NCI-H510A (cell line): ENCODE measurements at places on chromosomes 5 and 9.
A peak's percentile ranks its signal among the peaks of the same experiment; 100 is the strongest.

GRCh38 chr5:83498585-83498984 is 27.0 kb downstream of the VCAN start:
- DNase-seq: no peak

DNA sequence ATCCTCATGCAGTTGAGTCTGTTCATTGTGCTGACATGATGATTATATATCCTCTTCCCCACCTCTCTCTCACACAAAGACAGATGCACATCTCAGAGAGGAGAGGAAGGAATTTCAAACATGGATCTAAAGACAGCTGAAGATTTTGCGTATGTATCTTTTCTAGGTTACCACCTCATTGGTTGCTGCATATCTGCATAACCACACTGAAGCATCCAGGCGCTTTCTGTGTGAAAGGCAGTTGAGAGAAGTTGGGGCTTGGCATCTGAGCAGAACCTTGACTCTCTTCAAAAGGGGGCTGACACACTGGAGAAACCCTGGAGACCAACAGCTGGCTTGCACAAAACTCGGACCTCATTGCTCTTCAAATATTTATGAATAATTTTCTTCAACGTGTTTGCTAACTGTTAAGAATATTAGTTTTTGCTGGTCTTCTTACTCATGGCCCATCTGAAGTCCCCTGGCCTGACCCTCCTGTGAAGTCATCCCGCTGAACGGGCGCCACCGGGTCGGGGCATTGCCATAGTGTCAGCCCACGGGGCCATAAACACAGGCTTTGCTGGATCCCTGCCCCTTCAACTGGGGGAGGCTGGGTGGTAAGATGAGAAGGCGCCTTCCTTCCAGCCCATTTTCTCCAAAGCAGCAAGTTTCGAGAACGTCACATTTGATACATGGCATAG is 593.2 kb upstream of the CLINT1 start:
- no peak for DNase-seq

DNA sequence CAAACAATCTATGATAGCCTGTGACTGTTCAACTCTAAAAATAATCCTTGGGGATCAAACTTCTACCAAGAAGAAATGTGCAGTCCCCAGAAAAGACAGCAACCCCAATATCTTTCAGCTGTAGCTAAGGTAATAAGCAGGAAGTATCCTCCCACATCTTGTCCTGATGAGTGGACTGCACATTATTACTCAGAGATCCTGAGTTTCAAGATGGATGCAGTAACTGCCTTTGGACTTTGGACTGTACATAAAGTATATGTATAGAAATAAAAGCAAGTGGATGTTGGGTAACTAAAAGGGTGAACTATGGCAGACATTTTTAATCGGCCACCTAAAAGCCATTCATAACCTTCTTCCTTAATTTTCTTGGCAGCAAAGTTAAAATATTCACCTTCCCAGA is 45.1 kb downstream of the SMIM23 start:
- DNase-seq: no peak

DNA sequence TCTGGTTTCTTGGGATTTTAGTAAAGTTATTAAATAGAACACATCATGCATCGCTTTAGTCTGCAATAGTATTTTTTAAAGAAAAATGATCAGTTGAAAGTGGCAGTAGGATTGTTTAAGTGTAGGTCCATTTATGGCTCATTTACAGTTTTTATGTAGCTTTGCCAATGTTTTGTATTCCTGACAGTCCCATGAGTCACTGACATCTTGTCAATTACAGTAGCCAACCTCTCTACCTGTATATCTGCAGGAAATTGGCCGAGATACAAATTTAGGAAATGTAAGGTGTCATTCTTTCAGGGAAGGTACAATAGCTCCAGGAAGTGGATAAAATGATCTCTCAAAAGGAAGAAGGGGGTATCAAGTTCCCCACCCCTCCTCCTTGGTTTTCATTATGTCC is 47.7 kb upstream of the MTAP start:
- DNase-seq: no peak

GRCh38 chr9:94916956-94917355 is 190.5 kb downstream of the AOPEP start:
- peak; percentile 63 for DNase-seq

GRCh38 chr5:82885627-82886389 is 191.4 kb downstream of the TMEM167A start:
- DNase-seq: no peak

GRCh38 chr5:76674330-76675066 is 41.4 kb upstream of the F2R start:
- DNase-seq: no peak

DNA sequence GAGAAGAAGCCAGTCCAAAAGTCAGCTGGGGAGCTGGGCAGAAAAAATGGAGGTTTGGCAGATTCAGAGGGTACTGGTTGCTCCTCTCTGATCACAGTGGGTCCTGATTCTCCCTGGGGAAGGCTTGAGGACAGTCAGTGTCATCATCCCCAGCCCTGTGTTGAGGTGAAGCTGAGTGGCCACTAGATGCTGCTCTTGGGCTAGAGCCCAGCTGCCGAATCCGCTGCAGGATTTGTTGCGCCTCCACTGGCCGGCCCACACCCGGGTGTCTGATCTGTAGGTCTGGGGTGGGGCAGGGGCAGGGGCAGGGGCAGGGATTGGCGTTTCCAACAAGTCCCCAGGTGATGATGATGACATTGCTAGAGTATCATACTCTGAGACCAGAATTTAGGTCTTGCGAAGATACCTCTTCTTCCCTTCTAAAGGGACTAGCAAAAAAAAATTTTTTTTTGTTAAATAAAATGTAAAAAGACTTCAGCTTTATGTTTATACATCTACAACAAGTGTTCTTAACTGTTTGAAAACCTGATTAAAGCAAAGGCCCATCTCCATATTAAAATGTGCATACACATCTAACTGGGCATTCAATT is 106.8 kb downstream of the PDE6A start:
- DNase-seq: peak; percentile 40

- DNase-seq: no peak
Observed at GRCh38 chr5:126519637-126520592, 75.1 kb downstream of the ALDH7A1 start.

- no peak for DNase-seq
Observed at GRCh38 chr9:113776194-113776593, 99.9 kb upstream of the ZNF618 start.

DNA sequence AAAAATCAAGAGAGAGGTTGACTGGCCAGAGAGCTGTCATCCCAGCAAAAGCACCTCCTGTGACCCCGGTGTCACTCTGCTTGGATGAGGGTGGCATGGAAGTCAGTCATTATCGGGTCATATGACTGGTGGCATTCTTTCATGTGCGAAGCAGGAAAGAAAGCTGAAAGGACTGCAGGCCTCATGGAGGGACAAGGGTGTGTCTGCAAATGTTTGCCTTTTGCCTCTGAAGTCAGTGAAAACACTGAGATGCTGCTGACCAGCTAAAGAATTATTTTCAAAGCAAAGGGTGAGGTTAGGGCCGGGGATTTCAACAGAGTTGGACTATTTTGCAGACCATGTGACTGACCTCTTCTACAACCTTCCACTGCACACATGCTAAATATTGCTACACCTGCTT is 298.3 kb downstream of the CSNK1G3 start:
- no peak for DNase-seq

DNA sequence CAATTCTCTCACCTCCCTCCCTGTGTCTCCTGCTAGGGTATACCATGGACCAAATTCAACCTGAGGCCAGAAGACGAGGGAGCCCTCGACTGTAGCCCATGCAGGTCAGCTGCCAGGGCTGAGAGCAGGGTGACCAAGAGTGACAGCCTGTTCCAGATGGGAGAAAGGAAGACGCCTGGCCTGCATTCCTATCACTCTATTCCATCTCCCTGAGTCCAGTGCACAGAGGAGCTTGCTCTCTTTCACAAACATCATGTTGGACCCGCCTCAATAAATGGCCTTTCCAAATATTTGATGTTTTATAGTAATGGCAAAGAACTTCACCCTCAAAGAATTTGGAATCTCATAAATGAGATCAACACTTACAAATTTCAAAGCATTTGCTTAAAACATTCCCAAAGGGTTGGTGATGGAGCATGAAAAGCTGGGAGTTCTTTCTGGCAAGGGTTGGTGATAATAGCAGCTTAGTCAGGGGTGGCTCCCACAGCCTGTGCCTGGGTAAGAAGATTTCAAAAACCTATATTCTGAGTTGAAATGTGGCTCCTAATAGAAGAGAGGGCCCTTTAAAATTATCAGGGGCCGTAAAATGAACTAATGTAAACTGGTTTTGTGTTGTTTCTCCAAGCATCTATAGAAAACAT is 393.1 kb downstream of the EFNA5 start:
- DNase-seq: no peak

- DNase-seq: no peak
Observed at GRCh38 chr5:168766426-168766700, 187.2 kb upstream of the PANK3 start.

GRCh38 chr5:54187694-54188093 is 122.7 kb downstream of the ARL15 start:
- no peak for DNase-seq

GRCh38 chr5:115024922-115025321 is 144.8 kb downstream of the TRIM36 start:
- DNase-seq: no peak

- DNase-seq: no peak
Observed at GRCh38 chr5:109601736-109602135, 88.0 kb upstream of the MAN2A1 start.

GRCh38 chr5:100838048-100838473 is 65.0 kb downstream of the ST8SIA4 start:
- no peak for DNase-seq

DNA sequence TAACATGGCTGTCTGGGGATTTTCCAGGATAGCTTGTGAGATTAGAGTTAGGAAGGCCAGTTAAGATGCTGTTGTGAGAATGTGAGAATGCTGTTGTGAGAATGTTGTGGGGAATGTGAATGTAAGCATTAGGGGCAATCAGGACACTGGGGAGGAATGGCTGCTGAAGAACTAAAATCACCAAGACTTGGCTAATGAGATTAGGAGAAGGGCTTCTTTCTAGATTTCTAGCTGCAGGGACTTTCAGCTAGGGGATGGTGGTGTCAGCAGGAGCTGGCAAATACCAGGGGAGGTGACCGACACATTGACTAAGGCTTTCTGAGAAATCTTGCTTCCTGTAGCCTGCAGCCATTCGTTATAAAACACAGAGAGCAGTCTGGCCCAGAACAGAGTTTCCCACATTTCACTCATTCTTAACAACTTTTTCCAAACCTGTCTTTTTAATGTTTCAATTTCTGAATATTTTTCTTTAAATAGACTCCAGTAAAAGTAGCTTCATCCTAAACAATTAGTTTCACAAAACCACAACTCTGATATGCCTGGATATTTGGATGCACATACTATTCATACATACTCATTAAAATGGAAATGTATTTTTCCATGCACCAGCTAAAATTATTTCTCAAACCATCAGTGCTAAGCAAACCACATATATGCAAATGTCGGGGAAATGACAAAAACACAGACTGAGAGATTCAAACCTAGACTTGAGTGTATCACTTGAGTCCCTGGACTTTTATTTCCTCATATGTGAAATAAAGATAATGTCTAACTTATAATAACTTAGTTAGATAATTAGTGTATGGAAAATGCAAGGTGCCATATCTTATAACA is 89.3 kb upstream of the TNC start:
- DNase-seq: no peak

DNA sequence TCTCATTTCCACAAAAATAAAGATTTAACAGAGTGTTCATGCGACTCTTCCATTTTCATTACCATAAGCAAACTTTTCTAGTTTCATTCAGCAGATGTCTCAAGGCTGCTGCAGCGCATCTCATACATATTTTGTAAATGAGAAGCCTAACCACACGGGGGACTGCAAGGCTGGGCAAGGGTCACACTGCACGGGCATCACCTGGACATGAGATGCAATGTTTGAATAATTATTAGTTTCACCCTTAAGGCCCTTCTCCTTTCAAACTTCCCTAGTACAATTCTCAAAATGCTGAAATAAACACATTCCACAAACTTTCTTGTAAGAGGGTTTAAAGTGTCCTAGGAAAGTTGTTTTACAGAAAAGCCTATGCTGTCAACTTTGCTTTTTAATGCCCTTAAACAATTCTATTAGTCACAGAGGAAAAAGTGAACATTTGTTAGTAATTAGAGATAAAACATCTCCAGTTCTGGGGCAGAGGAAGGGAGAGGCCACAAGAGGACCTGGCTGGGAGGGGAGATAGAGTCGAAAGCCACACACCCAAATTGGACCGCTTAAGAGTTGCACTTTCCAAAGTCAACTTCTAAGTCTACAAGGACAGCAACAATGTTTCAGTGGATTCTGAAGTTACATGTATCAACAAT is 1.3 kb downstream of the DENND1A start:
- no peak for DNase-seq

- no peak for DNase-seq
Observed at GRCh38 chr5:139985290-139985689, 57.8 kb downstream of the NRG2 start.

- DNase-seq: no peak
Observed at GRCh38 chr5:67194166-67194565, 2.4 kb downstream of the CD180 start.

DNA sequence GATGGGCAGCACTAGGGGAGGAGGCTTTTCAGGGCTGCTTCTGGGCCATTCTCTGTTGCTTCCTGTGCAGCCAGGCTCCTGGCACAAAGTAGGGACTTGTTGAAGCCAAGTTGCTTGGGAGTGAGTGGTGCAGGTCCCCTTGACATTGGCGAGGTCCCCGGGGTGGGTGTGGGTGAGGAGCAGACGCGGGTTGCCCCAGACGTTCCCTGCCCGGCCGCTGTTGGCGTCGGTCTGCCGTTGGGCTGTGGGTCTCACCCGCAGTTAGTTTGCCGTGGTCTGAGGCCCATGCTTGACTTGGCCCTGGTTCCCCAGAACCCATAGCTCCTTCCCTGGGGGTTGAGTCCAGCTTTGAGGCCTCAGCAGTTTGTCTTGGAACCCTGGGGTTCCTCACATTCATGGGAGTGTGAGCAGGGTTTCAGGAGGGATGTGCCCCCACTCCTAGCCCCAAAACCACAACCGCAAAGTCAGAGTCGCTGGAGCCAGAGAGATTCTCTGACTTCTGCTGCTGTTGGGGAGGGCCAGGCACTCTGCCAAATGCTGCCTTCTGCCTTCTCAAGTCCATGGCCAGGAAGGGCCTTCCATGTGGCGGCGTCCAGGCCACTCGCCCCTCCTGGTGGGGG is 77.5 kb downstream of the RXRA start:
- DNase-seq: no peak

GRCh38 chr5:161105525-161105924 is 253.5 kb upstream of the ATP10B start:
- no peak for DNase-seq

DNA sequence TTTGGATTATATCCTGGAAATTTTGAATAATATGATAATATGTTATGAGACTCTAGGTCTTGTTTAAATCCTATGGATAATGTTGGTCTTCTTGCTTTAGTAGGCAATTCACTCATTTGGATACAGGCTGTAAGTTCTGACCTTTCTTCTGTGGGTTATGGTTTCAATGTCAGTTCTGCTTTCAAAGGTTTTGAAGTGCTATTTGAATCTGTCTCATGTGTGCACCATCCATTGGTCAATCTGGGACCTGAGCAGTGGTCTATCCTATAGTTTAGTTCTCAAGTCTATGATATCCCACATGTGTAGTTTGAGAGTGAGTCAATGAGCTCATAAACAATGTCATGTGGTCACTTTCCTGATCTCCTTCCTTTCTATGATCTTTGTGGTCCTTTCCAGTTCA is 94.4 kb downstream of the RMI1 start:
- no peak for DNase-seq

- DNase-seq: no peak
Observed at GRCh38 chr5:124706051-124706450, 40.4 kb downstream of the ZNF608 start.
